ENCODE measurements at places on chromosomes 6 and 20. TPM values are rescaled to one million over a fixed set of nuclear protein-coding genes. Genes with fewer than 3 reads are reported as not detected.

- no peak overlapping the region for H3K4me3 ChIP-seq
- H3K27ac ChIP-seq, result no peak overlapping the region
- H3K27me3 ChIP-seq, result no peaks in the 10 kb centered on the region
- H3K36me3 ChIP-seq, result no peaks in the 10 kb centered on the region
Measured at GRCh38 chr20:48769069-48769983, 58.5 kb downstream of the PREX1 start.

GRCh38 chr6:81853975-81854374, 101.5 kb upstream of the TENT5A start:
- no peaks in the 10 kb centered on the region for H3K36me3 ChIP-seq
- no peak overlapping the region for H3K4me3 ChIP-seq
- no peak for DNase-seq
- H3K27me3 ChIP-seq, result no peaks in the 10 kb centered on the region

DNA sequence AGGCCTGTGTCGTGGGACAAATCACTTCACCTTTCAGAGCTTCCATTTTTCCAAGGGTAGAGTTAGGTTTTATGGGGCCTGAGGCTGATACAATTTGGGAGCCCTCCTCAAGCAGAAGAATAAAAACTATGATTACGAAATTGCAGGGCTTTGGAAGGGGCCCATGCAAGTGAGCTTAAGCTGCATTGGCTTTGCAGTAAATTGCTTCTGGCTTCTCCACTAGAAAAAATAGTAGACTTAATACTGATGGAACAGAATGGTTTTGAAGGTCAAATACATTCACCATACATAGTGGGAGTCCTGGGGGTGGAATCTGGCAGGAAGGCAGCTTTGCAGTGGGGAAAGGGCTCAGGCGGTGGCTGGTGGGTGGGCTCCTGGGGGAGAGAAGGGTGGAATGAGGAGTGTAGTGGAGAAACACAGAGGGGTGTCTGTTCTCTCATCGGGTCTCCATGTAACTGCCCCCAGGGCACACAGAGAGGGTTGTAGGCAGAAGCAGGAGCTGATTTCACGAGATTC, 55.9 kb upstream of the RNF24 start:
- H3K4me1 ChIP-seq, result peaks cover 10% of the 10 kb centered on the region
- DNase-seq, result no peak
- no peaks in the 10 kb centered on the region for H3K27me3 ChIP-seq

DNA sequence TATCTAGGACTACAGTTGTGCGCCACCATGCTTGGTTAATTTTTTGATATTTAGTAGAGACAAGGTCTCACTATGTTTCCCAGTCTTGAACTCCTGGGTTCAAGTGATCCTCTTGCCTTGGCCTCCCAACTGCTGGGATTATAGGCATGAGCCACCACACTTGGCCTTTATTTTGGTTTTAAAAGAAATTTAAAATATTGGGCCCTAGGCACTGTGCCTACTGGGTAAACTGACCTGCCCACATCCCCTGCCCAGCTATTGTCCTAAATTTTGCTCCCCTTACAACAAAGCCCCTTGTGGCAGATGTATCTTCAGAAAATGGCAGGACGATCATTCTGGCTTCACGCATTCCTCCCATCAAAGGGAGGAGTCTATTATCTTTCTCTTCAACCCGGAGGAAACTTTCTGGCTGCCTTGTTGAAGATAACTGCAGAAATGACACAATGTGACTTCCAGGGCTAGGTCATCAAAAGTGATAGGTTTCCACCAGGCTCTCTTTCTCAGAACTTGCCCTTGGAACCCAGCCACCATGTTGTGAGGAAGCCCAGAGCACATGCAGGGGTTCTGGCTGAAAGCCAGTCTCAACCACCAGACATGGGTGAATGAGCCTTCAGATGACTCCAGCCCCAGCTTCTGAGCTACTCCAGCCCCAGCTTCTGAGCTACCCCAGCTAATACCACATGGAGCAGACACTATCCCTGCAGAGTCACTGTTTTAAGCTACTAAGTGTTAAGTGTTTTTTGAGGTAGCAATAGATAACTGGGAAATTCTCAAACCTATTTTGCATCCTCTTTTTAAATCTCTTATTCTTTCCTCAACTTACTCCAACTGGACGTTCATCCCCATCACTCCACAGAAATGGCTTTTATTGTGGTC, 4.6 kb upstream of the GUCA1B start:
- H3K4me1 ChIP-seq, result no peaks in the 10 kb centered on the region
- no peak overlapping the region for H3K27ac ChIP-seq
- no peak for DNase-seq
- H3K4me3 ChIP-seq, result no peak overlapping the region

- no peaks in the 10 kb centered on the region for H3K27me3 ChIP-seq
- H3K4me1 ChIP-seq, result no peaks in the 10 kb centered on the region
Measured at GRCh38 chr6:161459008-161459615, 185.3 kb upstream of the AGPAT4 start.

- no peak overlapping the region for H3K27ac ChIP-seq
- no peaks in the 10 kb centered on the region for H3K36me3 ChIP-seq
- H3K4me1 ChIP-seq, result no peaks in the 10 kb centered on the region
- no peak for DNase-seq
Measured at GRCh38 chr20:17701826-17702225, 2.1 kb downstream of the BANF2 start.

DNA sequence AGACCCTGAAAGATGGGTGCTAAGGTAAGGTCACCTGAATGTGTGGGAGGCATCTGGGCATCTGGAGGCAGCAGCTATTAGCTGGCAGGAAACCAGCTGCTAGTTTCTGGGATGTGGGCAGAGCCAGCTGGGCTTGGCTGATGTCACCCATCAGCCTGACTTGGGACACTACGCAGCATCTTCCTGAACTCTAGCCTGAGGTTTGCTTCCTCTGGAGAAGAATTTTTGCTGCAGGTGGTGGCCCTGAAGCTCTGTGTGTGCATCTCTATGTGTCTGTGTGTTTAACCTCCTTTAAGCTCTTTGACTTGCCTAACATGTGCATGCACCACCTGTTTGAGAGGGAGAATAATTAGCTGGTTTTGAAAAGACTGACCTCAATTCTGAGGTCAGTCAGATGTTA, 465.1 kb upstream of the CHD6 start:
- no peaks in the 10 kb centered on the region for H3K27me3 ChIP-seq
- DNase-seq, result no peak

- DNase-seq, result no peak
- H3K4me3 ChIP-seq, result no peak overlapping the region
- H3K36me3 ChIP-seq, result no peaks in the 10 kb centered on the region
- no peaks in the 10 kb centered on the region for H3K4me1 ChIP-seq
Measured at GRCh38 chr6:157487110-157487773, 106.3 kb downstream of the ZDHHC14 start.

DNA sequence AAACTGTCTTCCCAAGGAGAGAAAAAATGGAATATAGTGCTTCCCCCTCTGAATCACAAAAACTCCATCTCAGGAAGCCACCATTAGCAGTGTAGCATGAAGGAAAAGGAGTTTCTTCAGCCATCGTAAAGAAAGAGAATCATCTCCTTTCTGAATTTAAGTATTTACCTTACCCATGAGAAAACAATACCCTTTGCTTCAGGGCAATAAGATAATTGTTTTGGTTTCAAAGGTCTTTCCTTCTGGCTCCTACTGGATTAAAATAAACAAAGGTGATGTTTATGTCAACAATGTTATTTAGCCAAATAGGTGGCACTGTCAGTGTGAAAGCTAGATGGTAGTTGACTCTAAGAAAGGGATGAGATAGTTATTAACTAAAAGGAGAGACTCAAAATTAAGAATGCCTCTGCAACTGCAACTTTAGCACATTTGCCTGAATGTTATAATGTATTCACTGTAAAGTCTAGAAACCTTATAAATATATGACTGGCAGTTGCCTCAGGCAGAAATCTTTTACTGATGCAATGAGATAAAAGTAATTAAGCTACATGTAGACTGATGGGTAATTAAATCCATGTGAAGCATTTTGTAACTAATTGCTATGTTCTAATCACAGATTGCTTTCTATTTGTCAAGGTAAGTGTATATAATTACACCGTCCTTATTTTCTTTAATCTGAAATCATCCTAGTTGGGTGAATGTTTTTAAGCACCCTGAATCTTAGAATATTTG, 399.0 kb downstream of the CDKAL1 start:
- H3K4me3 ChIP-seq, result no peak overlapping the region
- H3K4me1 ChIP-seq, result no peaks in the 10 kb centered on the region
- no peaks in the 10 kb centered on the region for H3K36me3 ChIP-seq
- no peak overlapping the region for H3K27ac ChIP-seq
- H3K27me3 ChIP-seq, result no peaks in the 10 kb centered on the region
- DNase-seq, result no peak

The LY6G5C gene
- 0.96 TPM for total RNA-seq

GRCh38 chr6:15259766-15260098, 13.9 kb downstream of the JARID2 start:
- no peak for DNase-seq
- H3K4me3 ChIP-seq, result no peak overlapping the region
- peaks cover 13% of the 10 kb centered on the region for H3K4me1 ChIP-seq
- H3K27me3 ChIP-seq, result no peaks in the 10 kb centered on the region
- no peak overlapping the region for H3K27ac ChIP-seq

Measured in ascending aorta (tissue), 2 donors.